ENCODE measurements at places on chromosomes 3 and 15.
A peak's percentile ranks its signal among the peaks of the same experiment; 100 is the strongest.

DNA sequence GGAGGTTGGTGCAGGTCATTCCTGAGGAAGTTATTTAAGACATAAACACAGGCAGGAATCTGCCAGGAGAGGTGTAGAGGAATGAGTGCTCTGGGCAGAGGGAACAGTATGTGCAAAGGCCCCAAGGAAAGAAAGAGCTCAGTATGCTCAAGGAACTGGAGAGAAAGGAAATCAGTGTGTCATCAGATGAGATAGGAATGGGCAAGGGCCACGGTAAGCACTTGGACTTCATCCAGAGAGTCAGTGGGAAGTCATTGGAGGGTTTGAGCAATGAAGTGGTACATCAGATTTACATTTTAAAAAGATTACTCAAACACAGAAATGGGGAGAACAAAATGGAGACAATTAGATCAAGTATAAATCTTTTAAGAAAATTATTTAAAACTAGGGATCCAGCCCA, 272.2 kb downstream of the ADAMTSL3 start:
- no peak for DNase-seq

GRCh38 chr3:71525391-71525790, 58.1 kb downstream of the FOXP1 start:
- no peak for DNase-seq

- DNase-seq: no peak
Observed at GRCh38 chr3:54042259-54042823, 80.0 kb upstream of the CACNA2D3 start.

DNA sequence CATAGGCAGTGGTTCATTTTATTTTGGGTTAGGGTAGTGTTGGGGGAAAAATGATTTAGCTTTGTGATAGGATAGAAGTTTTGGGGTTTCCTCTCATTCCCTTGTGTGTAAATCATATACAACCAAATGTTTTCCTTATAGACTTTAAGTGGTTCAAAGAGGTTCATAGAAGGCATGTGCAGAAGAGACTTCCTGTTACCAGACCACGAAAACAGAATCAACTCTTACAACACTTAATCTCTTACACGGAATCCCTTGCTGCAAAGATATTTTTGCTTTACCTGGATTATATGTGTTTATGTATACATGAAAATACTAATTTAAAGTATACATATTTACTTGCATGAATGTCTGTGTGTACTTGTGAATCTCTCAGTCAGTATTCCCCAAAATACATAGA, 2.9 kb downstream of the TMOD2 start:
- no peak for DNase-seq

- DNase-seq: no peak
Observed at GRCh38 chr3:128072454-128073184, 20.4 kb downstream of the SEC61A1 start.

GRCh38 chr3:83842511-83842910, 1116.3 kb upstream of the CADM2 start:
- no peak for DNase-seq

- DNase-seq: no peak
Observed at GRCh38 chr3:142057331-142057725, 92.0 kb downstream of the TFDP2 start.

DNA sequence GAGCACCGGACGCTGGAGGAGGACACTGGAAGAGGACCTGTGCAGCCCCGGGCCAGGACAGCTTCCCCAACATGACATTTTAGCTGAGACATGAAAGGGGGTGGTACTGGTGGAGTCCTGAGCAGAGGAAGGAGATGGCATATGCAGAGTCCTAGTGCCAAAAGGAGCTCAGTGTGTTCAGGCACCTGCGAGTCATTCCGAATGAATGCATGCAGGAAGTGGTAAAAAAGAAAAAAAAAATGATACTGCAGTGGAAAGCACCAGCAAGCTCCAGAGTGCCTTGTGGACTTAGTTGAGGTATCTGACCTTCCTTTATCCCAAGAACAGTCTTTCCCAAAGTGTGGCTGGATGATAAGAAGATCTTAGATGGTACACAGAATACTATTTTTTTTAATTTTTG, 6.6 kb upstream of the ZNF148 start:
- DNase-seq: peak; percentile 23

DNA sequence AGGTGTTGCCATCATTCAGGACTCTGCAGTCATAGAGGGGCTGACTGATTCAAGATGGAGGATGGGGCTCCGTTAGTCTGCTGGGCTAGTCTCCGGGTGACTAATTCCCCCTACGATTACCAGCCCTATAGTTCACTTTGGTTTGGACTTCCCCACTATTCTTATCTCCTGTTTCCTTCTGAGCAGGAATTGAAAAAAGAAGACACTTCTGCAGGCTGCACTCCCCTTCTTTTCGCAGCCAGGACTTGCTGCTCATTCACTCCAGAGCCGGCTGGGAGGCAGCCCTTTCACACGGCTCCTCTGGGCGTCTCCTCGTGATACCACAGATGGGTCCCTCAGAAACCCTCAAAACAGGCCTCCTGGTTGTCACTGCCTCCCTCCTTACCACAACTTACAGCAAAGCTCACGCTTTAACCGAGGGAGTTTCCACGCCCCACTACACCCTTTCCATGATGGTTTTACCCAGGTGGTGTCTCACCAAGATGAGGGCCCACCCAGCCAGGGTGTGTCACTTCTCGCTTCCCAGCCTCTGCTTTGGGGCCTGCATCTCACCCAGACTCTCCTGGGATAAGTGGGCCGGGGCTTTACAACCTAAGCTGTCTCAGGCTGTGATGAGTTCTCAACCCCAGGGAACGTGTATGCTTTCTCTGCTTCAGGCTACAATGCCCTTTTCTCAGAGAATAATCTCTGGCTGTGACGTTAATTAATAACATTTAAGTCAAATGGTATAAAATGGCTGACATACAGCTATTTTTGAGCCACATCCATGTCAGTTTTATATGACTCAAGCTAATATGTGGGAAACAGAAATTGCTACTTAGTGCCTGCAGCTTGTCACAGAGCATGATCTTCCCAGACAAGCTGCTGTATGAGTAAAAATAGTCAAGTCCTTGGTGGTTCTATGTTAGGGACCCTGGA, 11.9 kb downstream of the CX3CR1 start:
- DNase-seq: peak; percentile 74

- DNase-seq: no peak
Observed at GRCh38 chr3:81549388-81549787, 212.1 kb downstream of the GBE1 start.

- DNase-seq: no peak
Observed at GRCh38 chr3:74366331-74366730, 248.1 kb downstream of the CNTN3 start.

- no peak for DNase-seq
Observed at GRCh38 chr3:14516738-14517345, 23.3 kb downstream of the GRIP2 start.

All from activated T-helper 2 cell treated with anti-CD3 and anti-CD28 coated beads, Interferon-gamma antibody, Interleukin-2, Interleukin-4, amounts not matched to agents 10 μg/mL and 5 μg/mL and 100 μg/mL, durations not matched to agents 14 hours and 24 hours and 36 hours (primary cell).